ENCODE measurements at places on chromosomes 1 and 21. TPM values are rescaled to one million over a fixed set of nuclear protein-coding genes. Genes with fewer than 3 reads are reported as not detected.

DNA sequence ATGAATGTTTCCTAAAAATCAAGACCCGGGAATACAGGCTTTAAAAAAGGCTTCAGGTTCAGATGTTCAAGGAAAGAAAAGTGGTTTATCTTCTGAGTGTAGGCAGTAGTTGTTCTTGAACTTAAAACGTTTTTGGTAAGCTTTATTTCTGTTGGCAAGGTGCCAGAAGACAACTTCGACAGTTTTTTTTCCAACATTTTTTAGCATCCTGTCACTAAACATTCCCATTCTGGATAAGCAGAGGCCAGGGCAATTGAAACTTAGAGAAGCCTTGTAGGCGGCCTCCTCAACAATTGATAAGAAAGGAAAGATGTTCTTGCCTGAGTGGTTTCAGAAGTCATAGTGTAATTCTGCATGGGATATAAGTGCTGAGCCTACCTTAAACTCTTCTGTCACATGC, 66.7 kb downstream of the PATJ start:
- DNase-seq, result no peak

GRCh38 chr1:24888061-24888970, 41.8 kb downstream of the RUNX3 start:
- DNase-seq, result no peak

DNA sequence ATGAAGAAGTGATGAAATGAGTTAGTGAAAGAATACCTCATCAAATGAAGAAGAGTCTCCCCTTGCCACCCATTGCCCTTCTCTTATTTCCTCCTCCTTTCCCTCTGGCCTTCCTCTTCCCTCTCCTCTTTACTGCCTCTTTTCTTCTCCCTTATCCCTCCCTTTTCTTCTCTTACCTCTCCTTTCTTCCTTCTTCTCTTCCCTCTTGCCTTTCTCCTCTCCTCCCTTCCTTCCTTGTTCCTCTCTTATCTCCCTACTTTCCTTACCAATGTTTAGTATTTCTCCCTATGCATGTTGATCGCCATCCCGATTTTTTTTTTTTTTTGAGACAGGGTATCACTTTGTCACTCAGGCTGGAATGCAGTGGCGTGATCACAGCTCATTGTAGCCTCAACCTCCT, 8.8 kb downstream of the MROH7 start:
- DNase-seq, result no peak

GRCh38 chr1:228646717-228647522, 88.4 kb upstream of the RHOU start:
- peak; percentile 76 for DNase-seq

DNA sequence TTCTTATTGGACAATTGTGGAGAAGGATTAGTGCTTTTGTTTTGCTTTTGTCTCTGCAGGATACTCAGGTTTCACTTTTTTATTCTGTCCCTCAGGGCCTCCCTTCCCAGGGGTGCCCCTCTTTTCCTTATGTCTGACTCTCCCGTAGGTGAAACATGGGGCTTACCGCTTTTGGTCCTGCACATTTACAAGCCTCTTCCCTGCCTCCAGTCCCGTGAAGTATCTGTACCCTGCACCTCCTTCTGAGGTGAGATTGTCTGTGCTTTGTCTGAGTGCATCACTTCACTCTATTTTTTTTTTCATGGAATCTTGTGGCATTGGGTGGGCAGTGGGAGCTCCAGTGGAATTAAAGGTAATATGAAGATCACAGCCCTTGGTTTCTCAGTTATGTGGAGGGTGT, 758.1 kb upstream of the TPTE start:
- DNase-seq, result no peak

DNA sequence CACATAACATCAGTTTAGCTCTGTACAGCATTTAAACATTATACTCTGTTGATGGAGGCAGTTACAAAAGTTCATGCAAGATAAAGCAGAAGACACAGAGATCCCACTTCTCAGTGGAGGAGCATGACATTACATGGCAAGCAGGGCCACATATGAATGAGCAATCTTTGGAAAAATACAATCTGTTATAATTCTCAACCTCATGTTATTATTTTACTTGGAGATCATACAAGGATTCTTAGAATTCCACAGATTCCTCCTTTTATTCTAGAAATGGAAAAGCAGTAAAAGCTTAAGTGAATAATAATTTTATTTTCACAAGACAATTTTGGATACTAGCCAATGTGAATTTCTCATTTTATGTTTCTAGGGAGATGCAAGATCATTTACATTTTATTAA, 66.6 kb downstream of the IFI44 start:
- DNase-seq, result no peak

GRCh38 chr1:240672132-240672811, 60.3 kb upstream of the GREM2 start:
- no peak for DNase-seq

DNA sequence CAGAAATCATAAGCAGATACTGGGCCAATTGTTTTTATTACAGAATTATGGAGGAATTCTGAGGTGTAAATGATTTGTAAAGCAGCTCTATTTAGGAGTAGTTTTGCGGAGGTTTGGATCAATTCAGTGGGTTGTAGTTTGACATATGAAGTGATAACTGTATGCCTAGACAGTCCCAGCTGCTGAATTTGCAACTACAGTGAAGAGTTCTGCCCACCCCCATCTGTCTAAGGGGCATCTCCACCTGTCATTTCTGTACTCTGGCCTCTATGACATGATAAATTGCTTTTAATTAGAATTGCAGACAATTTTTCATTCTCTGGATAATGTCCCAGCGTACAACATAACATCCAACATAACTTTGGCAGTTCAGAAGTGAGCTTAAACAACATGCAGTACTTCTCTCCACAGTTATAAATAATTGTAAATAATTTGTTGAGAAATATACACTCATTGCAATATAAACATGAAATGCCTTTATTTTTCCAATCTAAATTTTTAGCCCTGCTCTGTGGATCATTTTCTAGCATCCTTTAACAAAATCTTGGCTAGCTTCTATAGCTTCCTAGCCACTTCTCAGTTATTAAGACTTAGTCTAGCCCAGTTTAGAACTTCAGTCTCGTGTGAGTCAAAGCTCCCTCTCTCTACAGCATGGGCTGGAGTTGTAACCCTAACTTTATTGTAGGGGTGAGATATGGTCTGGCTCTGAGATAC, 52.3 kb downstream of the PDE4B start:
- no peak for DNase-seq

GRCh38 chr1:116856312-116856711, 53.4 kb upstream of the PTGFRN start:
- DNase-seq, result no peak

DNA sequence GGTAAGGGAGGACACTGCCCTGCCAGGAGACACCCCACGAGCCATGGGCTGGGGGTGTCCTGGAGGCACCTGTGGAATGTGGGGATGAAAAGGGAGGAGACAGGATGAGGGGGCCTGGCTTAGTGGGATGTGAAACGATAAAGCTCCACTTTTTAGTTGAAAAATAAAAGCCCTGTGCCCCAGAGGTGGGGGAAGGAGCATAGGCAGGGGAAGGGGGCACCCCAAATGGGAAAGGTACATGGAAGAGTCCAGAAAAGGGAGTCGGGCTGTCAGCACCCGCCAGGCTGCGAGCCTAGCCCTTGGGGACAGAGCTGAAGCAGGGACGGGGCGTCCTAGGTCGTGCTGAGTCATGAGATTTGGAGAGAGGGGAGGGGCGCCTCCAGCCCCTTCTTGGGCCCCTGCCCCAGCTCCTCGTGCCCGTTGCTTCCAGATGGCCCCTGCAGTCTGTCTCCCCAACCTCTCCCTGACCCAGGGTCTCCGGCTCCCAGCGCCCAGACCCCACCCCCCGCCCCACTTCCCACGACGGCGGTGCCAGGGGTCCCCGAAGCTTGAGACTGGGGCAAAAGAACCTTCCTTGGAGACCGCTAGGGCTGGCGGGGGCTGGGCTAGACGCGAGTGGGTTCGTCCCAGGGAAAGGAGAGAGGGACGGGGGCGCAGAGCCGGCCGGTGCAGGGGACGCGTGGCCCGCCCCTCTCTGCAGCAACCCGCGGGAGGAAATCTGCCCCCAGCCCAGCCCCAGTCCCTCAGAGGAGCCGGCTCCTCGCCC, 795 bp downstream of the SYT2 start:
- DNase-seq, result no peak

DNA sequence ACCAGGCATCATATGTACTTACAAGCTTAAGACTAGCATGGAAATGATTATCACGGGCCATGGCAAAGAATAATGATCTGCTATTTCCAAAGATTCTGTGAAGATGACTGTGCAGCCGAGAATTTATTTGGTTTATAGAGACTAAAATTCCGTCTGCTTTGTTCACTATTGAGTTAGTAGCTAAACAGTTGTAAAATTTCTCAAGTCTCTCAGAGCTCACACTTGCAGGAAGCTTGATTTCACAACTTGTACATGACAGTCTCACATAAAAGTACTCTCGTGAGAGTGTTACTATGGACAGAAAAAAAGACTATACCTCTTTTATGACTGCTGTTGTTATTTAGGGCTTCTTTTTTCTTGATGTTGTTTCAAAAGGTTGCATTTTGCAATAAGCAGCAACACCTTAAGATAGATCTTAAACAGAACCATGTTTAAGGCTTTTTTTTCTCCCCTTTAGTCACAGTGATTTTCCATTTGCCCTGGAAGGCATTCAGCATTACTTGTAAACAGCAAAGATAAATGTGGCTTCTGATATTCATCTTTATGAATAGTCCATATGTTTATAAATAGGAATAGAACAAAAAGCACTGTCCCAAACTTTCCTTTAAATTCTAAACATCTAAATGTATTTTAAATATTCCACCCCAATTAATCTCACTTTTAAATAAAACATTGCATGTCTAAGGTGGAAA, 24.8 kb downstream of the ST6GALNAC5 start:
- DNase-seq, result no peak

DNA sequence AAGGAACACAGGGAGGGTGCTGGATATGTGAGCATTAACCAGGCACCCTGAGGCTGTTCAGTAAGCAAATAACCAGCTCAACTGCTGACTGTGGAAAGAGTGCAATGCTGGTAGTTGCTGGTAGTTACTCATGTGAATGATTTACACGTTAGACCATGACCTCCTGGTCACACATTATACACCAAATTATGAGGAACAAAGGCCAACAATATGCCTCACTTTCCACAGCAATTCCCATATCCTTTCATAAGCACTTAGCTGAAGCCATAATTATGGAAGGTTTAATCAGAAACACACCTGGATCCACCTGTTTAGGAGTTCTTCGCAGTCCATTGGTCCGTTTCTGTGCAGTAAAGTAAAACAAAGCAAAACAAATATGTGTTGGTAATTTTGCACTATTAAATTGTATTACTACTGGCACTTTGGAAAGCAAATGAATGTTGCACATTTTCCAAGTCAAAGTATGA, 281.8 kb downstream of the VAV3 start:
- DNase-seq, result no peak

- DNase-seq, result no peak
These were observed 648.2 kb downstream of the SMYD3 start for GRCh38 chr1:245858722-245859492.

DNA sequence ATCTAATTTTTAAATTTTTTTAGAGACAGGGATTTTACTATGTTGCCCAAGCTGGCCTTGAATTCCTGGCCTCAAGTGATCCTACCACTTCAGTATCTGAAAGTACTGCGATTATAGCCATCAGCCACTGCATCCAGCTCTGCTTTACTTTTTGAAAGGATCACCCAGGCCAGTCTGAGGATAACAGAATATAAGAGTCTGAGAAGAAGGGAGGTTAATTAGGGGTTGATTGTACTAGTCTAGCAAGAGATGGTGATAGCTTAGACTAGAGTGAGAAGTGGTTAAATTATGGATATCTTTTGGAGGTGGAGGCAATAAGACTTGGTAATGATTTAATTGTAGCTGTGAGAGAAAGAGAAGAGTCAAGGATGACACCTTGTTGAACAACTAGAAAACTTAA, 32.2 kb downstream of the PHACTR4 start:
- DNase-seq, result no peak

DNA sequence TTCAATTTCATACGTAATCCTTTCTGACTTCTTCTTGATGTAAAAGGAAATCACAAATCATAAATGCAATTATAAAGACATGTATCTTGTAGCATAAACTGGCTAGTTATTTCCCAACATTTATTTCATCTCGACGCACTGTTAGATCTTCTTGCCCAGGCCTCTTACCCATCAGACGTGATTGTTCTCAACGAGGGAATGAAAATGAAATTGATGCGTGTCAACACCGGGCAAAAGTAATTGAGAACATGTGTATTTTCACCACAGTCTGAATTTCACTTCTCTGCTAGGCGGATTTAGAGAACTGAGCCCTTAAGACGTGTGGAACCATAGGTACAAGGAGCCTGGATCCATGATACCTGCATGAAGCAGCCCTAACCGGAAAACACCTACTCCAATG, 519.7 kb downstream of the KCNT2 start:
- no peak for DNase-seq

GRCh38 chr1:4001461-4001860, 101.4 kb upstream of the C1orf174 start:
- DNase-seq, result no peak

Gene SH2D5
- polyA plus RNA-seq, result not detected

Gene CELA2B
- not detected for polyA plus RNA-seq
